Effector CD4-positive, alpha-beta T cell (primary cell): ENCODE measurements at places on chromosomes 4 and X.
A peak's percentile ranks its signal among the peaks of the same experiment; 100 is the strongest.

- no peak for DNase-seq
These were observed 72.0 kb upstream of the MAGEB16 start for GRCh38 chrX:35726176-35726575.

DNA sequence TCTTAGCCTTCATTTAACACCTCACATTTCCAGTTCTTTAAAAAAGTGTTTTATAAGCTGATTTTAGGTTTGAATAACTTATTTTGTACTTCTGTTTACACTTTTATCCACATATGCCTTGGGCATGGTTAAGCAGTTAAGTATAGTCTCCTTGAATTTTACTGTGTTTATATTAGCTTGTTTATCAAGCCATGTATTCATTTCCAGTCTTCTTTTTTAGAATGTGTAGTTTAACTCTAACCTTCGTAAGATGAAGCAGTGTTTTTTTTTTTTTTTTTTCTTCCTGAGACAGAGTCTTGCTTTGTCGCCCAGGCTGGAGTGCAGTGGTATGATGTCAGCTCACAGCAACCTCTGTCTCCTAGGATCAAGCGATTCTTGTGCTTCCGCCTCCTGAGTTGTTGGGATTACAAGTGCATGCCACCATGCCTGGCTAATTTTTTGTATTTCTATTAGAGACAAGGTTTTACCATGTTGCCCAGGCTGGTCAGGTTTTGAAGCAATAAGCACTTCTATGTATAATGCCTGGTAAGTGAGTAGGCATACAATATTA, 42.5 kb downstream of the BMP2K start:
- DNase-seq, result no peak

DNA sequence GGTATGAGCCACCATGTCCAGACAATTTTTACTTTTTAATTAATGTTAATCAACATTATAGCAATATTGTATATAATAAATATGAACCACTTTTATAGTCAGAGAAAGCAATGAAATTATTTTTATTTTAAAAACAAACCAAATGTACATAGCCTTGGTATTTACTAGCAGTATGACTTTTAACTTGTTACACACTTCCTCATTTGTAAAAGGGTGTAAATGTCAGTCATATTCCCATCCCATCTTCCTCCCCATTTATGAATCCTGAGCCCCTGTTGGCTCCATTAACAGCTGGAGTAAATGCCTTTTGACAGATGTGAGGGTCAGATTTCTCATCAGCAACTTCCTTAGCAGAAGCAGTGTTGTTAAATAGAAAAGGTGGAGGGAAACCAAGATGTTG, 179.6 kb upstream of the SPRY1 start:
- no peak for DNase-seq

- DNase-seq, result no peak
These were observed 10.4 kb downstream of the CCSER1 start for GRCh38 chr4:90137555-90137954.

GRCh38 chrX:123869488-123869887, 9.6 kb downstream of the XIAP start:
- no peak for DNase-seq

DNA sequence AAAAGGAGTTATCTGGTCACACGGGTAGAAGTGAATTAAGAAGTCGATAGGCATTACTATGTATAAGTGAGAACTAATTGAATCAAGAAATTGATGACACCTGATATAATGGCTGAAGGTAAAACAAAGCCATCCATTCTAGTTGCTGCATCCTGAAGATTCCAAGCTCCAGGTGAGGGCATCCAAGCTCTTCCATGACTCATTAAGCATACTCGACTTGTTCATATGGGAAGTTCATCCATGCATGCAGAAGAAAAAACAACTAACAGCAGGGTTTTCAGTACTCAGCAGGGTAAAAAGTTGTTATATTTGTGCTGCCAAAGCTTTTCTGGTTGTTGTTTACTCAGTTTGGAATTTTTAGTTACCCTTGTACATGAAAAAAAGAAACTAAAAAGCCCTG, 508.0 kb upstream of the CXorf51A start:
- DNase-seq, result no peak

DNA sequence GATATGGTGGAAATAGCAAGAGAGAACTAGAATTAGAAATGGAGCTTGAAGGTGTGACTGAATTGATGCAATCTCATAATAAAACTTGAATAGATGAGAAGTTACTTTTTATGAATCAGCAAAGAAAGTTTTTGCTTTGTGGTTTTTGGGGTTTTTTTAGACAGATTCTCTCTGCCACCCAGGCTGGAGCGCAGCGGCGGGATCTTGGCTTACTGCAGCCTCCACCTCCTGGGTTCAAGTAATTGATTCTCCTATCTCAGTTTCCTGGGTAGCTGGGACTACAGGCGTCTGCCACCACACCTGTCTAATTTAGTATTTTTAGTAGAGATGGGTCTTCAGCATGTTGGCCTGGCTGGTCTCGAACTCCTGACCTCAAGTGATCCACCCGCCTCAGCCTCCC, 23.7 kb upstream of the NEIL3 start:
- no peak for DNase-seq

DNA sequence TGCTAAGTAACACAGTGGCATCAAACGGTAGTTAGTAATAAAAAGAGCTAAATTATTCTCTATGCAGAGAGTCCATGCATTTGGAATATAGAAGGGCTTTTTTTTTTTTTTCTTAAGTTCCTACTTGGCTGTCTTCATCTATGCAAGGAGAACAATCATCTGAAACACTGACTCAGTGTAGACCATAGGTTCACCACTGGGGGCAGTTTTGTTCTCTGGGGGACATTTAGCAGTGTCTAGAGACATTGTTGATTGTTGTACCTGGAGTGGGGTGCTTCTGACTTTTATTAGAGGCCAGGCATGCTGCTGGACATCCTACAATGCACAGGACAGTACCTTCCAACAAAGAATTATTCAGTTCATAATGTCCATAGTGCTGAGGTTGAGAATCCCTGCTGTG, 41.2 kb downstream of the TMA16 start:
- DNase-seq, result no peak

DNA sequence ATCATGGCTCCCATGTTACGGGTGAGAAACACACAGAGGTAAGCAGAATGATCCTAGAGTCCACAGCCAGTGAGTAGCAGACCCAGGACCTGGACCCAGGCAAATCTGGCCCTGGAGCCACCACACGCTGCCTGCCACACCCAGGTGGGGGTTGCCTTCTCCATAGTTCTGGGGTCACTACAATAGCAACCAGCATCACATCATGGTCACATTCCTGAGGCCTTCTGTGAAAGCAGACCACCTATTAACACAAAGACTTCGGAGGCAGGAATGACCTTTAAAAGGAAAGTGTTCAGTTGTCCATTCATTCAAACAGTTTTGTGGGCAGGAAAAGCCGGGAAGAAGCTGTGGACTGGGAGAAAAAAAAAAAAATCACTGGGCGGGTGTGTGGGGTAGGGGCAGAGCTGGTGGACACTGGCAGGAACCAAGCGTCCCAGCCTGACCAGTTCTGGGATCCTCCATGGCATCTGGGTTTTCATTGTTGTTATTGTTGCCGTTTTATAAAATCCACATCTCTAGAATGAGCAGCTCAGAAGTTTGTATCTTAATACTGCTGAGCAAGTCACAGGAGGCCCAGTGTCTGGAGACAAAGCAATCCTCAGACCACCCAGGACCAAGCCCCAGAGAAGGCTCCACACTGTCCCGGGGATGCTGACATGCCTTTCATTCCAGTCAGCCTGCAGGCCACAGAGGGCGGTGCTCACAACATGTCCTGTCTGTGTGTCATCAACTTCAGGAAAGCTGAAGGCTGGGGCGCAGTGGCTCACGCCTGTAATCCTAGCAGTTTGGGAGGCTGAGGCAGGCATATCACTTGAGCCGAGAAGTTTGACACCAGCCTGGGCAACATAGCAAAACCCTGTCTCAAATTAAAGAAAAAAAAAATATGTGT, 67.0 kb downstream of the SEL1L3 start:
- no peak for DNase-seq

GRCh38 chr4:148192526-148192925, 249.7 kb downstream of the NR3C2 start:
- no peak for DNase-seq

- DNase-seq, result peak; percentile 86
These were observed at the start of gene RBPJ for GRCh38 chr4:26320538-26321372. Gene RBPJ (plus strand): TSS chr4:26321014. CDS start chr4:26321029, 15 bp downstream.

GRCh38 chr4:29259556-29259955, 1460.6 kb upstream of the PCDH7 start:
- no peak for DNase-seq

GRCh38 chr4:153806073-153806472, 17.2 kb upstream of the SFRP2 start:
- no peak for DNase-seq

GRCh38 chrX:132092439-132093065, 35.3 kb downstream of the FRMD7 start:
- peak; percentile 27 for DNase-seq

GRCh38 chrX:95995583-95995982, 689.1 kb upstream of the DIAPH2 start:
- no peak for DNase-seq

- no peak for DNase-seq
These were observed 1165.7 kb upstream of the IGFBP7 start for GRCh38 chr4:58275856-58276255.

- no peak for DNase-seq
These were observed 51.9 kb upstream of the XIAP start for GRCh38 chrX:123807835-123808416.

DNA sequence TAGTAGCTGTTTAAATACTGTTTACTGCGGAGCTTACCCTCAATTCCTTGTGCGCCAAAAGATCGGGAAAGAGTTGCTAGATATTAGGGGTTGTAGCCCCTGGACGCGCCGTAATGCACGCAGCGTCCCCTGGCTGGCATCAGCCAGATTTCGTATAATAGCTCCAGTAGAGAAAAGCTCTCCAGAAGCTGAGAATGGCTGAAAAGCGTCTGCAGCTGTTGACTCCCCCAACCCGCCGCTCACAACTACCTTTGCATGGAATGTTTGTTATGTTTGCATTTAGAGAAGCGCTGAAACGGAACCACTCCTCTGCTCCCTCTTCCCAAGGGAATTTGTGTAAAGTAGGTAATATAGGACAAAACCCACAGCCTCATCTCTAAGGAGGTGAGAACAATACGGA, 3.7 kb downstream of the DOCK11 start:
- DNase-seq, result no peak

DNA sequence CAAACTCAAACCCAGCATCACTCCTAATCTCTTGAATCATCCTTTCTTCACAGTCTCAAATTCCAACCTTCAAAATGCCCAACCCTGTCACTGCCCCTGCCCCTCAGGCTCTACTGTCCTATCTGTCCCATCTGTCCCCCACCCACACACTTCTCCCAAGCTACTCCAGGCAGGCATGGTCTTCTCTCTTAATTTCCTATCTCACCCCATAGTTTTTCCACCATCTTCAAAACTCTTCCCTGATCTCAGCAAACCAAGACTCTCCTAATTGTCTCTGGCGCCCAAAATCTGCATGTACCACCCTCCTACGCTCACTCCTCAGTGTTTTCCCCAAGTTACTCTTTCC, 644 bp downstream of the LAMP2 start:
- DNase-seq, result no peak

GRCh38 chrX:111041018-111041462, 55.0 kb upstream of the PAK3 start:
- DNase-seq, result no peak

DNA sequence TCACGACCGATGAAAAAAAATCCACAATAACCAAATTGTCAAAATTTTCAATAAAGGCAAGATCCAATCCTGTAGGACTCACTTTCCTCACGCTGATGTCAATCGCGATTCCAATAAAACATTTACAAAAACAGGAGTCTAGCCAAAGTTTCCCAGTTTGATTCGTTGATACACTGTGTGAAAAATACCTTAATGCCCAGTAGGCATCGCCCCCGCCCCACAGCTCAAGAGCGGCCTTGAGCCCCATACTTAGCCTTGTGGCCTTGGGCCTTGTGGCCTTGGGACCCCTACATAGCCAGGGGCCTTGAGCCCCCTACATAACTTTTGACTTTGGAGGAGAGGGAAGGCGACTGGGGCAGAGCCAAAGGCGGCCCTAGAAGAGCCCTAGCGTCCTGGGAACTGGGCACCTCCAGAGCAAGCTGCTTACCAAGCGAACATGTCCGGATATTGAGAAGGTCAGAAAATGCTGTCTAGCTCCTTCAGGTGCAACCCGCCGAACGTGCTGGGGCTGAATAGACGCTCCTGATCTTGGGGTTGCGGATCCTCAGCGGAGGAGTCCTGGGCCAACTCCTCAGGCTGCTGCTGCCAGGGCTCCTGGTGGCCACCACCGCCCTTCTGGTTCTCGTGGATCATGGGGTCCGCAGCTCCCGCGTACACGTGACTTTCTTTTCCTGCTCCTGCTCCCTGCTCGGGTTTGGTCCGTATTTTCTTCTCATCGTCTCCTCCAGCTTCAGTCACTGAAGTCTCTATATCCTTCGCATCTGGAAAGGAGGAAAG, 62.9 kb downstream of the RHOXF2B start:
- no peak for DNase-seq

DNA sequence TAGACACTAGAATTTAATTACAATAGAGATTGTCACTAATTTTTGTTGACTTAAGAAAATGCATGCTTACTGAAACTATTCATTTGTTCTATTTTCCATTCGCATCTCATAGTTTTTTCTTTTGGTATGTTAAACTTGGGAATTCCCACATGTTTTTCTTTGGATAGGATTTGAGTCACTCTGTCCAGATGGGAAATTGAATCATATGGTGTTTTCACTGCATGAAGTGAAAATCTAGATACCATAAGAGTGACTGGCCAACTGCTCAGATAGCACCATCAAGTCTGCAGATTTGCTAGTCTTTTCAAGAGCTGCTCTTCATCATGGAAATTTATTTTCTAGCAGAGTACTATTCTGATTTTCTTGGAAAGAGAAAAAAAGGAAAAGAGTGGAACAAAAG, 172.6 kb downstream of the FAM47B start:
- no peak for DNase-seq

DNA sequence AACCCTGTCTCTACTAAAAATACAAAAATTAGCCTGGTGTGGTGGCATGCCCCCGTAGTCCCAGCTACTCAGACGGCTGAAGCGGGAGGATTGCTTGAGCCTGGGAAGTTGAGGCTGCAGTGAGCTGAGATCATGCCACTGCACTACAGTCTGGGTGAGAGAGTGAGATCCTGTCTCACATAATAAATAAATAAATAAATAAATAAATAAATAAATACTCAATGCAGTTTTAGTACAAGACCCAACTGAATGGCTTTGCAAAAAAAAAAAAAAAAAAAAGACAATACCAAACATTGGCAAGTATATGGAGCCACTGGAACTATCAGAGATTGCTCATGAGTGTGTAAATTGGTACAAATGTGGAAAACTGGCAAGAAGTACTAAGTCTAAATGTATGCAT, 3.3 kb upstream of the CYP4V2 start:
- no peak for DNase-seq

DNA sequence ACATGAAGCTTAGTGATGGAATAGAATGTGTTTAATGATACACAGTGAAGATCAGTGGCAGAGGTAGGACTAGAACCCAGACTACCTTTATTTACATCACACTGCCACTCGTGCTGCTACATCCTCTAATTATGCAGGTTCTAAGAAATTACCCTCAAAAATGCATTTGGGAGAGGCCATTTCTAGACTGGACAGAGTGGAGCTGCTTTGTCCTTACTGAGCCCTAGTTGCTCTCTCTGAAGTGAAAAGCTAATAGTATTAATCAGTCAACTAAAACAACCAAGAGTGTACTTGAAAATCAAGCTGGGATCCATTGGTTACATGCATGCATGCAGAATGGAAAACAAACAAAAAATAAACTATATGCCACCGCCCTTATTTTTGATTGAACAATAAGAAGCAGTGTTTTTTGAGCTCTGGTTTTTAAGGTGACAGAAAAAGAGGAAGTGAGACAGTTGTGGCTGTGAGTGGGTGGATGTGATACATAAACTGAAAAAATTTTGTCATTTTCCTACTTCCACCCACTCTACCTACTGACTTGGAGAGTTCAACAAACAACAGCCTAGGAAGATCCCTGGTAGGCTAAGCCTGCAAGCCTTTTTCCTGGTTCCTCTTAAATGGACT, 6.8 kb upstream of the VSIG4 start:
- no peak for DNase-seq
